T-cell (primary cell): ENCODE measurements at places on chromosomes 6 and 20. TPM values are rescaled to one million over a fixed set of nuclear protein-coding genes. Genes with fewer than 3 reads are reported as not detected.

DNA sequence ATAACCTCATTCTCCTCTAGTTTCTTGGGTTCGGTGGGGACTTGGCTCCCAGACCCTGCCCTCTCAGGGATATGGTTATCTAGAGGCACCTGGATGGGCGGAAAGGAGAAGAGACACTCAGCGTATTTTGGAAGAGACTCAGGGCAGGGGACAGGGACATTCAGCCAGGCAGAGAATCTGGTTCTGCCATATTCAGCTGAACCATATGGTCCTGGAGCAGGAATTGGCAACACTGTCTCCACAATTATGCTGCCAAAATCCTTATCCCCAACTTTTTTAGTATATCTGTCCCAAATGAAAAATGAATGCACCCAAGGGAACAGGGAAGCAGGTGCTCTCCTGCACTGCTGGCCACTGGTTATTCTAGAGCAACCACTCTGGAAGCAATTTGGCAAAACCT lies 17.7 kb downstream of the SDC4 start:
- DNase-seq = no peak

DNA sequence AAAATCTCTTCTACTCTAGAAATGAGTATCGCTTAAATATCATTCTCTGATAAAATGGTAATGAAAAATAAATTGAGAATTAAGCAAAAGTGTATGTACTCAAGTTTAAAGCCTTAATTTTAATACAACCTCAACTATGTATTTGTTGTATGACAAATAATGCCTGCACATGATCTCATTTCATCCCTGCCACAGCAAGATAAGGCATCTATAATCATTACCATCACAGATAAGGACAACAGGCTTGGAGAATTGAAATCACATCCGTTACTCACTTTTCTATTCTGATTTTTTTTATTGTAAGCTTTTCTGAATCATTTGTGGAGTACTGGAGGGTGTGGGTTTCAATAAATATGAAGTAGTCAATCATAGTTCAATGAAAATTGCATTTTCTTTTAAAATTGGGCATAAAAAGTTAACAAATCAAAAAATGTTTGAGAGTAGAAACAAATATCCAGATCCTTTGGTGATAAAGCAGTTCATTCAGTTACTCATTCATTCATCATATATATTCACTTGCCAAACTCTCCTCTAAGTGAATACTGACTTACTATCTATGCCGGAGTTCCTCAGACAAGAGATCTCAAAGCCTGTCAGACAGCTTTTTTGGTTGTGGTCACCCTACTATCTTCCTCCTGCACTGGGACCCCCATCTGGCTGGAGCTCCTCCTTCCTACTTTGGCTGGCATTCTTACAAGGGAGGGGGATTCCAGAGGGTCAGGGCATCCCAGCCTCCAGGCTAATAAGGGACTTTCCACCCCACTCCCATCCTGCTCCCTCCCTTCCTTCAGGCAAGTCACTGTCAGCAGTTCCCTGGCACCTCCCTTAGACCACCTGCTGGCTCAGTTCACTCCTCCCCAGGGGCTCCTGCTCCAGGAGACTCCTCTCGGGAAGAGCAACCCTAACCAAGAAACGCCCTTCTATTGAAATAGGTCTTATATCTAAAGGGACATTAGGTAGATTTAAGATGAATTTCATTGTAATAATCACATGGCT lies 118.6 kb downstream of the OGFRL1 start:
- DNase-seq = no peak

GRCh38 chr6:157272866-157273755 lies 50.2 kb downstream of the TMEM242 start:
- DNase-seq = peak; percentile 49

DNA sequence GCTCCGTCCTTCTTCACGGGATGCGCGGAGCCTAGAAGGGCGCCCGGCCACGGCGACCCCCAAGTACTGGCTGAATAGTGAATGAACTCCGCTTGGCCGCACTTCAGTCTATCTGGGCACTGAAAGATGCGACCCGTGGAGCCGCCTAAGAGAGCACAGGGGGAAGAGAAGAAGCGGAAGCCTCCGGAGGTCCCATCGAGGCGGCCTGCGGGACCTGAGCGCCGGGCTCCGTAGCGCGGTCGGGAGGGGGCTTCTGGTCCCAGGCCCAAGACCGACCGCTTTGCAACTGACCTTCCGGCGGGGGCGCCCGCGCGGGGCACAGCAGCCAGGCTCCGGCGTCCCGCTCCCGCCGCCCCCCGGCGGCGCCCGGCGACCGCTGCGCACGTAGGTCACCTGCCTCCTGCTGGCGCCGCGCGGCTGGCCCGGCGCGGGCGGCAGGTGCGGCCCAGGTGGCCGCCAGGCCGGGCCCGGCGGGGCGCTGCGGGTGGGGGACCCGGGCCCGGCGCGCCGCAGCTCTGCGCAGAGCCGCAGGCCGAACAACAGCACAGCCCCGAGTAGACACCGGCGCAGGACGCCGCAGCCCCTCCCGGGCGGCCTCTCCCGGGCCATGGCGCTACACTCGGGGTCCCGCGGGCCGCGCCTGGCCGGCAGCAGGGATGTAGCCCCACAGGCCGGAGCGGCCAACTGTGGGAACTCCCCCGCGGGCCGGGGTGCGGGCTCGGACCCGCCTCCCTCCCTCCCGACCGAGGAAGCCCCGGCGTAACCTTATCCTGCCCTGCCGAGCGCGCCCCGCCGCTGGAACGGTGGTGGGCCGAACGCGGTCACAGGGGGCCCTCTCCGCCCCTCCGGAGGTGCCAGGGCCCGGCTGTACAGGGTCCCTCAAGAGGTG lies at the start of gene METTL24:
Gene METTL24, minus strand, starts transcription at position 686 of the 889 bp plus-strand sequence. Its CDS starts 77 bp downstream, at position 609.
- peak; percentile 22 for DNase-seq

GRCh38 chr6:42275376-42276033 lies 57.8 kb upstream of the MRPS10 start:
- DNase-seq = no peak

DNA sequence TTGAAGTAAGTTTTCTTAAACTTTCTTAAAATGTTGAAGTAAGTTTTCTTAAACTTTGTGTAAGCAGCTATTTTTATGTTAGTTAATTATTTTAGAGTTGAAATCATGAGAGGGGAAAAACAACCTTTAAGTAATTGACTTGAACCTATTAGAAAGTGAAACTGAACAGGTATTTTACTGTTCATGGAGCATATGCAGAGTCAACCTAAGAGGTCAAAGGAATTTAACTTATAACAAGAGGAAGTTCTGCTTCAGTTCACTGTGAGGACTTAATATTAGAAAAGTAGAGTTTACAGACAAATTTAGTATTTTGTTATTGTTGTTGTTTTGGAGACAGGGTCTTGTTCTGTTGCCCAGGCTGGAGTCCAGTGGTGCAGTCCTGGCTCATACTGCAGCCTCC lies 38.0 kb downstream of the CDYL start:
- DNase-seq = no peak

DNA sequence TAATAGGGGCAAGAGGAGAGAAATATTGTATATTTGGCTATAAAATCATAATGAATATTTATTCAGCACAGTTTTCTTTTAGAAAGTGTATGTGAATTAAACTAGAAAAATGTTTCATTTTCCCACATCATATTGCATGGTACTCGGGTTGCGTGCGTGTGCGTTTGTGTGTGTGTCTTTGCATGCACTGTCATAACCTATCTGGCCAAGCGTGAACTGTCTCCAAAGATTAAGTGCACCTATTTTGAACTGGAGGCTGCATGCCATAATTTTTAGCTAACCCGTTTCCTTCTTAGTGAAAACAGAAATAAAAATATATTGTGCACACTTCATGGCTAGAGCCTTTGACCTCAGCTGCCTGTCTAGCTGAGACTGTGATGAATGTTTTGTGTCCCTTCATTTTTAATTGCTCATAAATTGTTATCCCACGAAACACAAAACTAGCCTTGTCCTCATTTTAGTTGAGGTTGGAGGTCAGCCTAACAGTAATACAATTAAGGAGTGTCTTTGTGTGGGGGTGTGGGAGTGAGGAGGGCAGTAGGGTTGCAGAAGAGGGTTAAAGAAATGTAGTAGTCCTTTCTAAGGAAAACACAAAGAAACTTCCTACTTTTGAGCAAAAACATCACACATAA lies 336.1 kb upstream of the POU3F2 start:
- no peak for DNase-seq

TAAR2 gene
- total RNA-seq = not detected

COX4I2 gene
- total RNA-seq = not detected

INSM1 gene
- total RNA-seq = not detected

TBX18 gene
- total RNA-seq = not detected

- no peak for DNase-seq
Observed at GRCh38 chr20:57020364-57020763, 246.1 kb downstream of the BMP7 start.

- DNase-seq = no peak
Observed at GRCh38 chr6:99434702-99435530, 9.8 kb upstream of the PNISR start.

GRCh38 chr6:27582928-27583725 lies 110.2 kb upstream of the ZNF184 start:
- DNase-seq = no peak

GRCh38 chr20:47577314-47577713 lies 75.6 kb downstream of the NCOA3 start:
- DNase-seq = no peak

DEFB112 gene
- total RNA-seq = not detected

HNF4A gene
- 0.32 TPM for total RNA-seq

- no peak for DNase-seq
Observed at GRCh38 chr6:18263418-18264218, 712 bp downstream of the DEK start.

GRCh38 chr6:135004399-135004798 lies 50.2 kb downstream of the HBS1L start:
- no peak for DNase-seq

DNA sequence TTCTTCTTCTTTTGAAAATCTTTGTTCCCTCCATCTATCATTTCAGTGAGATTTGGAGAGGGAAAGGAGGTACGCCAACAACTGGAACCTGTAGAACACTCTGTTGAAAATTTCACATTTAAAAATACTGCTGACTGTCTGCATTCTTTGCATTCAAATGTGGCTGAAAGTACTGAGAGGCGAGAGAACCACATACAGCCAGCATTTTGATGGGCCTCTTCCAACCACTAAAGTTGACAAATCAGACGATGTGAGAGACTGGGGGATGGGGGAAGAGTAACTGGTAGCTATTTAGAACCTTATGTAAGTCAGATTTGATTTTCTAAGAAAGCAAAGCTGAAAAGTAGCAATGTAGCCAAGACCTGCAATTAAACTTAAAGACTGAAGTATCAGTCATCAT lies 77.5 kb downstream of the FKBP5 start:
- no peak for DNase-seq

GRM4 gene
- total RNA-seq = 0.22 TPM

PI16 gene
- total RNA-seq = 3.7 TPM

KIF6 gene
- not detected for total RNA-seq

DNA sequence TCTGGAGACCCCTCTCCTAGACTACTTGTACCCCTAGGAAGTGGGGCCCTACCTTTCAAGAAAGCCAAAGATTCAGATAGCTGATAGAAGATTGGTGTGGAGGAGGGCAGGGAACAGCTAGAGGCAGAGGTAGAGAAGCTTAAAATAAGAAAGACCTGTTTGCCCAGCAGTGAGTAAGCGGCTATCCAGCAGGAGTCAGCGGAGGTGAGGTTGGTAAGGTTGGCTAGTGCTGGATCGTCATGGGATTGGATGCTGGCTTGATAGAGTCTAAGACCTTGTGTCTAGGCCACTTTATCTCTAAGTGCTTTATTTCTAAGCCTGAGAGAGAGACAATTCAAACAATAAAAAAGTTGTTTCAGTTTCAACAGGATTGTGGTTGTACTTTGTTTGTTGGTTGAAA lies 19.1 kb downstream of the ANKS1A start:
- DNase-seq = no peak

GRCh38 chr20:23140991-23141390 lies 54.9 kb upstream of the CD93 start:
- DNase-seq = no peak

DNA sequence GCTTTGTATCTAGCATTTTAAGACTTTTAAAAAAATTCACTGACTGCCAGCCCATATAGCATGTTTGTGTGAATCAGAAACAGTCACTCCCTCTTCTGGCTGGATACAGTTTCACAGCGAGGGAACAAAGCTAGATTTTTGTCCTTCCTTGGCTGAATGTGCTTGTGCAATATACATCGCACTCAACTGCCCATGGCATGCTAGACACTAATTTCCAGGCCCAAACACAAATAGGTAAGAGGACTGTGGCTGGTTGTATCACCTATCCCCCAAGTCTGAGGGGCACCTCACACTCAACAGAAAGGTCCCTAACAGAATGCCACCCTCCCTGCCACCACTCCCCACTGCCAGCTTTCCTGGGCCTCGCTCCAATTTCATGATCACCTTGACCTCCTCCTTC lies 16.2 kb upstream of the BLCAP start:
- no peak for DNase-seq

TMC2 gene
- total RNA-seq = not detected

DNA sequence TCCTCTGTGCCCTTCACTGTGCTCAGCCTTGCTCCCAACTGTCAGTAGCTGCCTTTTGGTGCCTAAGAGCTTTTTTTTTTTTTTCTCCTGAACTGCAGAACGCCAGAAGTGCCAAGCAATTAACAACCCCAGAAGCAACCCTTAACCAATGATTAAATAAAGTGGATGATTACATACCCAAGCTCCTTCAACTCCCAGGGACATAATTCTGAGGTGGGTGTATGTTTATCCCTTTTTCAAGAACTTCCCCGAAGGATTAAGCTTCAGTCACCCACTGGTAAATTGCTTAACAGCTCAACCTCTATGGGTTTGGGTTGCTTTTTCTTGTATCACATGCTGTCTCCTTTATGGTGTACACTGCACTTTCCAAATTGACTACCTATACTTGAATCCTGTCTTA lies 41.1 kb downstream of the KLHL31 start:
- no peak for DNase-seq

- DNase-seq = no peak
Observed at GRCh38 chr20:41169791-41170351, 32.5 kb downstream of the PLCG1 start.

FKBP1C gene
- total RNA-seq = 0.20 TPM

DNA sequence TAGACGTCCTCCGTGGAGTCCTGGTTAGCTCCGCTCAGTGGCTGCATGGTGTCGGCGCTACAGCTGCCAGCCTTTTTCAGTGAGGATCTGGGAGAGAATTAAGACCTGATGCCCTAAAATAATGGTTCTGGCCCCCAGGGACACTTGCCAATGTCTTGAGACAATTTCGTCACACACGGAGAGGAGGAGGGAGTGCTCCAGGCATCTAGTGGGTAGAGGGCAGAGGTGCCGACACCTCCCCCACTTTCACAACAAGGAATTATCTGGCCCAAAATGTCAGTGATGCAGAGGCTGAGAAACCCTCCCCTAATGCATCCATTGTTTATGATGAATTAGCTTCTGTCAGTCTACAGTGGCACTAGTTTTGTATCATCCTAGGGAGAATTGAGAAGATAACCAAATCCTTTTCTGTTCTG lies 24.4 kb downstream of the TMEM181 start:
- no peak for DNase-seq

- no peak for DNase-seq
Observed at GRCh38 chr20:20241976-20242375, 125.9 kb upstream of the INSM1 start.

DNA sequence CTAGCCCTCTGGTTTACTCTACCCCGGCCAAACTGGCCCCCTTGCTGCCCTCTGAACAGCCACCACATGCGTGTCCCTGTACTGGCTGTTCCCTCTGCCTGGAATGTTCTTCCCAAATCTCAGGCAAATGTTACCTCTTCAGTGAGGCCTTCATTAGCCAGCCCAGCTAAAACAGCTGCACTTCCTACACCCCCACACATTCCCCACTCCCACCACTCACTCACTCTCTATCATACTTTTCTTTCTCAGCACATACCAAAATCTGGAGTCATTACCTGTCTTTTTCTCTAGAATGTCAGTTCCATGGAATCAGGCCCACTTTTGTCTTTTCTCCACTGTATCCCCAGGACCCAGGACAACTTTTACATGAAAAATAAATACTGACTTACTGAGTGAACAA lies 401.2 kb upstream of the SULF2 start:
- no peak for DNase-seq
